ENCODE measurements at places on chromosomes 1 and 21. TPM values are rescaled to one million over a fixed set of nuclear protein-coding genes. Genes with fewer than 3 reads are reported as not detected.

- DNase-seq, result no peak
Observed at GRCh38 chr1:112997781-112998180, 41.8 kb upstream of the SLC16A1 start.

- no peak for DNase-seq
Observed at GRCh38 chr1:117416546-117417125, 49.4 kb downstream of the MAN1A2 start.

- DNase-seq, result no peak
Observed at GRCh38 chr1:52633291-52633754, 355 bp downstream of the SHISAL2A start.

GRCh38 chr1:47213230-47213963 lies 18.6 kb downstream of the TAL1 start:
- no peak for DNase-seq

DNA sequence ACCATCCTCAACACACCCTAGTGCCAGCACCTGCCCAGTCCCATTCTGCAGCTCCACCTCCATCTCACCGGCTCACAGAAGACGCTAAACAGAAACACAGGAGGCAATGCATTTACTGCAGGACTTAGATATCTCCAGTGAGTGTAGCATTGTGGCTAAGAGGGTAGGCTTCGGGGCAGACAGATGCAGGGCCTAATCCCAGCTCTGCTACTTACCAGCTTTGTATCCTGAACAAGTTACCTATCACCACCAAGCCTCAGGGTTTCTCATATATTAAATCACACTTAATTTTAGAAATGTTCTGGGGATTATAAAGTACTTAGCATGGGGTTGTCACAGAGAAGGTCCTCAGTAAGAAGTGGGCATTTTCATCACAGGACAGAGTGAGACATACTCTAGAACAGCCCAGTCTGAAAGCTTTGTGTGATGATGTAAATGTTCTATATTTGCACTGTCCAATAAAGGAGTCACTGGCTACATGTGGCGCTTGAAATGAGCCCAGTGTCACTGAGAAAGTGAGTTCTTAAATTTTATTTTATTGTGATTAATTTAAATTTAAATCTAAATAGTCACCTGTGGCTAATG lies 149.3 kb upstream of the C8B start:
- DNase-seq, result no peak

- DNase-seq, result peak; percentile 54
Observed at GRCh38 chr1:25608488-25609178, 8.0 kb upstream of the MAN1C1 start.

GRCh38 chr1:116832308-116832931 lies 77.3 kb upstream of the PTGFRN start:
- DNase-seq, result no peak

DNA sequence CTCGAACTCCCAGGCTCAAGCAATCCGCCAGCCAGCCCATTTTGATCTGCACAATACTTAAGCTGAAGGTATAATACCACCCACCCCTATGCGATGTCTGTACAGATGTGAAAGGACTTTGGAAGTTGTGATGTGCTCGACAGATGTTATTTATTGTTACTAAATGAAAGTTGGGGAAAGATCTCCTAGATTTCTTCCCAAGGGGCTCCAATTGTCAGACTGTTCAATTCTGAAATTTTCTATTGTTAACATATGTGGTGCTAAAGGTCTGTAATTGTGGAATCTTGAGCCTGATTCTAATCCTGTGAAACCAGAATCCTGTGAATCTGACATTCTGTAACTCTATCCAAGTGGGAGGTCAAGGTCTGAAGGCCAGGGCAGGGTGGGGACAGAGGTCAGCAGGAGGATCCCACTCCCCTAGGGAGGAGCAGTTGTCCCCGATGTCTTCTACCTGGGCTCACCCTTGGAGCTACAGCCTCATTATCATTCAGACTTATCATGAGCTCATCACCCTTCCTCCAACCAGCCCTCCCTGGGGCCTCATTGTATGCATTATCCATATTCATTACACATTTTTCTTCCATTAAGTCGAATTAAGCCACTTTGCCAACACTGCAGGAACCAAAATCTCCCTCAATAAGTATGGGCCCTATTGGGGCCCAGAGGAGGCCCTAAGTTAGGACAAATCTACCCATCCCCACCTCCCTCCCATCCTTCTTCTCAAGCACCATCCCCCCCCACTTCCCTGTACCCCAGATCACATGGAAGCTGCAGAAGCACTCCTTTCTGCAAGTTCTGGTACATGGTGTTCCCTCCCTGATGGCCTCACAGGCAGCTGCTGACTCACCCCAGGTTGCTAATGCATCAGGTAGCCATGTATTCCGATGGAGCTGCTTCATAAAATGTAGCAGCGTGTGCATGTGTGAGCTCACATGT lies 32.3 kb downstream of the SHISAL2A start:
- DNase-seq, result no peak

GRCh38 chr1:213530611-213531320 lies 457.0 kb upstream of the PROX1 start:
- no peak for DNase-seq

DNA sequence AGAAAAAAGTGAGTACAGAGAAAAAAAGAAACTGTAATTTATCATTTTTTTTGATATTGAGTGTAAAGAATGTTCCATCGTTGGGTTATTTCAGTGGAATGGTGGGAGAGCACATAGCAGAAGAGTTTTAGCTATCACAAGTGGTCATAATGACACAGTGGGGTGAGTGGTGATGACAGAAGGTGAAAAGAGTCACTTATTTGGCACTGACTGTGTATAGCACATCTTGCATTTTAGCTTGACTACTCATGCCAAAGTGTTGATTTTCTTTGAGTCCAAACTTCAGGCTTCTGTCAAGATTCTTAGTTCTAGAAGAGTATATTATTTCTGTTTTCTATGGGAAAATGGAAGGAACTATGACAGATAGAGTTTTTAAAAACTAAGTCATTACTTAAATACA lies 261.2 kb downstream of the GRIK1 start:
- peak; percentile 4 for DNase-seq

- no peak for DNase-seq
Observed at GRCh38 chr1:68459796-68460195, 10.0 kb upstream of the RPE65 start.

- no peak for DNase-seq
Observed at GRCh38 chr1:25033828-25034705, 104.0 kb upstream of the RUNX3 start.

DNA sequence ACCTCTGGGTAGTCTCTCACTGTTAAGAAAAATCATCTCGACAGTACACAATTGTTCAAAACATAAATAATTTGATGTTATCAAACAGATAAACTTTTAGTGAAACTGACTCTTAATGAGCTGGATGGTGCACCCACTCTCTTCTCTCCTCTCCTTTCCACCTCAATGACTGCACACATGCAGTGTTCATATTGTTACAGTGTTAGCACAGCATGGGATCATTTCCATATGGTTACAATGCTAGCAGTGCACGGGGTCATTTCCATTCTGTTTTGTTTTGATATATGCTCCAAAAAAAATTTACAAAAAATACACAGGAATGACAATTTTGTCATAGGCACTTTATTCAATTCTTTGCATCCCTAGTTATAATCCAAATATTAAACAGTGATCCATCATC lies 26.4 kb upstream of the RNF187 start:
- DNase-seq, result no peak

DNA sequence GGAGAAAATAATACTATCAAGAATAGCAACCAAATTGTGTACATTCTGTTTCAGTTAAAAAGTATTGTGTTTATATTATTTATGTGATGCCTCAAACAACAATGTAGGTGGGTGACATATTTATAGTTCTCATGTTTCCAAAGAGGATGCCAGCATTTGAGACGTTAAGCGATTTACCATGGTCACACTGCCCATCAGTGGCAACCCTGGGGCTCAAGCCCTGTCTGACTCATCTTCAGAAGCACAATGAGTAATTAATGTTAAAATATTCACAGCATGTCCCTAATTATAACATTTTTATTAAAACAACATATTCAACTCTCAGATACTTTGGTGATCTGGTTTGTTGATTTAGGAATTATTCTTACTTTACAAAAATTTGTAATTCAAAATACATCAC lies 409.4 kb downstream of the BRINP3 start:
- no peak for DNase-seq

DNA sequence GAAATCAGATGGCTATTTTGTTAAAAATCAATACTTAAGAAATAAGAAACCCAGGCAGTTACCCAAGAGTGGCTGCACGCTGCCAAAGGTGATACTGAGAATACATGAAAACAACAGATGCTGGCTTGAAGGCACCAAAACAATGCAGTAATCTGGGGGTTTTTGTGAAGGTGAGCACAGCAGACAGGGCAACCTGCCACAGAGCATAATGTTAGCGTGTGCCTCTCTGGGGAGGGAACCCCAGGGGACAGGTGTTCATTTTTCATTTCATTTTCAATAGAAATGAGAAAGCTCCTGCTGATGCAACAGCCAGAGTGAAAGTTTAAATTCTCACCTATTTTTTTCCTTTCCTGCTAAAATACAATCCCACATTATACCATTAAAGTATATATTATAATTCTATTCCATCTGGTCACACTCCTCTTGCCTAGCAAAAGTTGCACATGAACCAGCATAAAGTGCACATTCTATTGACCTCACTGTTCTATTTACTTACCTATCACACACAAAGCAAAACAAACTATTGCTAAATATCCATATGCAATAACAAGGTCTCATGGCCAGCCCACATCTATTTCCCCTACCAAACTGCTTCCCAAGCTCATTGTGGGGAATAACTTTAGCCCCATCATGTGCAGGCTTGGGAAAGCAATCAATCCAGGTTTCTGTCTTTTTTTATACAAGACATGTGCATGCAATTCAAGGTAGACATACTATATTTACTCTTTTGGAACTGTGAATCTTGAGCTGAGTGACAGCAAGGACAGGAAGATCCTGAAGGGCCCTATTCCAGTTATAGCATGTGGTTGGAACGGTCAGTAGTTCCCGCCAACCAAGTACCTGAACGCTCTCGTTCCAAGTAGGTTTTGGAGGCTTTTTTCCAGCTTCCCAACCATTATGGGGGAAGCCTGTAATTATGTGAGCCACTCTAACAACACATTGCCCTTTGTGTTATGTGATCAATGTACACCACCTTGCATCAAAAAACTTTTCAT lies 173.6 kb downstream of the RERE start:
- no peak for DNase-seq

DNA sequence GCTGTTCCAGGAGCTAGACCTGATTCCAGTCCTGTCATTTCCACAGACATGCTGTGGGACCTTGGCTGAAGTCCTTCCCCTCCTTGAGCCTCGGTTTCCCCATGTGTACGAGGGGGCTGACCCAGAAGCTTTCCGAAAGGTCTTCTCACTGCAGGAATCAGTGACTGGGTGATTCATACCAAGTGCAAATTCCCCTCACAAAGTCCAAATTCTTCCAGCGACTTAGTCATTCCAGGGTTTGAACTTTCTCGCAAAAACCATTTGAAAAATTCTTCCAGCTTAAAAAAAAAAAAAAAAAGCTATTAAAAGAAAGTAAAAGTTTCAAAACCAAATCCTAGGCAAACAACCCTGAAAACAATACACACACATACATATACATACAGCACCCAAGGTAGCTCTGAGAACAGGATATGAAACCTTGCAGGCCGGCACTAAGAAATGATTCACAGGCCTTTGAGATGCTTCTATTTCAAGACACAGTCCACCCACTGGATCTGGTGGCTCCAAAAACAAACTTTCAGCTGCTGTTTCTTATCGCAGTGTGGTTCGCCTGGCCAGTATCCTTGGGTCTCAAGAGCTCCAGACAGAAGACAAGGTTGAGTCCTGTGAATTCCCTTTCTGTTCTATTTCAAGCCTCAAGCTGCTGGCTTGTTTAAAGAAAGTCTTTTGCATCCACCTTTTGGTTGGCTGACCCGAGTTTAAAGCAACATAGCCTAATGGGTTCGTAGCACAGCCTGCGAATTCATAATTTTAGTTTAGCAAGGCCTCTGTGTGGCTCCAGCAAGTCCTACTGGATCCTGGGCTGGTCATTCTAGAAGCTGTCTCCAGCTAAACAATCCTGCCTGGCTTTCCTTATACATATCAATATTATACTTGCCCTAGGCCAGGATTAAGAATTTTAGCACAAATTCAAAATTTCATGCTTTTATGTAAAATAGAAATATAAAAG lies 18.0 kb upstream of the ID3 start:
- peak; percentile 84 for DNase-seq

GRCh38 chr1:205353612-205354011 lies 3.1 kb downstream of the KLHDC8A start:
- DNase-seq, result no peak

DNA sequence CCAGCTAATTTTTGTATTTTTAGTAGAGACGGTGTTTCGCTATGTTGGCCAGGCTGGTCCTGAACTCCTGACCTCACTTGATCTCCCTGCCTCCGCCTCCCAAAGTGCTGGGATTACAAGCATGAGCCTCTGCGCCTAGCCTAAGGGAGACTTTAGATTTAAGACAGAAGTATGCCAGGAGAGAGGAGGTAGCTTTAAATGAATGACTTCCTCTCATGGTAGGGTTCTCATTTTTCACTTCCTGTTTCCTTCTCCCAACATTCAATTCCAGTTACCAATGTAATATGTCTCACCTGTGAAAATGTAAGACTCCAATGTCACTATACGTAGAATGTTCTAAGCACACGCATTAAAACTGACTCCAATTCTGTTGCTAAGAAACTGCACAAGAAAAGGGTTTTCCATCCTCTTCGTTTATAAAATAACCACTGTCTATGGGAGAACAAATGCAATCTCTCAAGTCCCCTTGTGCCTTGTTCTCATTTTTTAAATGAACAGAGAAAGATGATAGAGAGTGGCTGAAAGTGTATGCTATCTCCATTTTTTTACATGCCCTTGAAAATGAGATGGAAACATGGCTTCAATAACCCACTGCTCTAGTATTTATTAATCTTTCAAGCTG lies 140.0 kb downstream of the SLC45A1 start:
- DNase-seq, result no peak

- peak; percentile 53 for DNase-seq
Observed at GRCh38 chr1:155940482-155940992, 901 bp upstream of the RXFP4 start.

GRCh38 chr1:178408871-178409270 lies 87.9 kb downstream of the CLEC20A start:
- no peak for DNase-seq

DNA sequence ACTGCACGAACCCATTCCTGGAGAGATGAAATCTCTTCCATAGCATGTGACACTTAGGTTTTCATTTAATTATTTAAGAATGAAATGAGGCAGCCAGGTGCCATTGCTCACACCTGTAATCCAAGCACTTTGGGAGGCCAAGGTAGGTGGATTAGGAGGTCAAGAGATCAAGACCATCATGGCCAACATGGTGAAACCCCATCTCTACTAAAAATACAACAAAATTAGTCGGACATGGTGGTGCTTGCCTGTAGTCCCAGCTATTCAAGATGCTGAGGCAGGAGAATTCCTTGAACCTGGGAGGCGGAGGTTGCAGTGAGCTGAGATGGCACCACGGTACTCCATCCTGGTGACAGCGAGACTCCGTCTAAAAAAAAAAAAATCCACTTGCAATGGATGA lies 17.8 kb downstream of the L1TD1 start:
- no peak for DNase-seq

GRCh38 chr21:41815652-41816582 lies 49.1 kb upstream of the RIPK4 start:
- DNase-seq, result no peak

GRCh38 chr1:201329801-201330200 lies 46.5 kb downstream of the PKP1 start:
- DNase-seq, result no peak

GRCh38 chr1:171623651-171624331 lies 1.7 kb downstream of the MYOCOS start:
- no peak for DNase-seq

AJAP1 gene
- total RNA-seq, result 6.5 TPM

UBL4B gene
- not detected for total RNA-seq

ELAVL4 gene
- total RNA-seq, result not detected

SF3B4 gene
- 30.6 TPM for total RNA-seq

TFAP2E gene
- not detected for total RNA-seq

S100A7A gene
- total RNA-seq, result not detected

PRKAB2 gene
- 19.7 TPM for total RNA-seq

MRPS6 gene
- total RNA-seq, result 113 TPM

CFAP74 gene
- not detected for total RNA-seq

Measured in Caki2 (cell line).